AG09309 (cell line): ENCODE measurements at places on chromosomes 16 and 17.

GRCh38 chr17:60600490-60601446 lies 775 bp downstream of the PPM1D start:
- peak; percentile 60 for DNase-seq

GRCh38 chr17:76442341-76443338 lies 10.3 kb downstream of the UBE2O start:
- no peak for DNase-seq

DNA sequence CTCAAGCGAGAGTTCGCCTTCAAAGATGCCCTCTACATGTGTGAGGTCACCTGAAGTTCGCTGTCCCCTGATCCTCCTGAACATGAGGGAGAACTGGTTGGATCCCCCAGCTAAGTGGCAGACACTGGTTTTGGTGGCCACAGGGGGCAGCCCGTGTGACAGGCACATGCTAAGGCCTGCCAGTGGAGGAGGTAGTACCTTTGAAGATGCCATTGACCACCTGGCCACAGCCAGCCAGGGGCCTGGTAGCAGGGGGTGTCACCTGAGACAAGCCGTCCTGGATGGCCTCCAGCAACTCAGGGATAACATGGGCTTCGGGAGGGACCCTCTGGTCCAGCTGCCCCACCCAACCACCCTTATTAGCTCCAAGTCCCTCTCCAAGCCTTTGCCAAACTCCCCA lies 7.3 kb upstream of the ALDH3A1 start:
- no peak for DNase-seq

DNA sequence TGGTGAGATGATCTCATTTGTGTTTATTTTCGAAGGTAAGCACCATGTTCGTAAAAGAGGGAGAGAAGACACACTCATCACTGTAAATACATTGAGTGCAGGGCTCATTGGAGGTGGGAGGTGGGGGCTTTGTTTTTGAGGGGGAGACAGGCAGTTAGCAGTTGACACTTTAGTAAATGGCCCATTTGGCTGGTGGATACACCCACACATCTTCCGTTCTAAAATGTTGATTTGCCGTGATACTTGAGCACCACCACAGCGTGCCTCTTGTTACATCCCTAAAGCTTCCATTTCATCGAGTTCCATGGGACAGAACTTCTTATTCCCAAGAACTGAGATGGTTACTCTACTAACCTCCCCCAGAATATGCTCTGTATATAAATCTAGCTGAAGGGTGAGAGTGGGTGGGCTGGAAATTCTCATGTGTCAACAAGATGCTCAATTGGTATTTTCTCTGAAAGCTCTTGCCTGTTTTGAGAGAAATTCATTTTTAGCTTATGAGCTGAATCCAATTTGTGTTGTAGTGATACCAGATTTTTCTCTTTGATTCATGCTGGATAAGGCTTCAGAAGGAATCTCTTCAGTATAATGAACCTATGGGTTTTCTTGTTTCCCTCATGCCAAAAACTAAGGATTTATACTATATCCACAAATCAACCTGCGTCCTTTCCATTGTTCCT lies 314.3 kb downstream of the RBFOX1 start:
- no peak for DNase-seq

DNA sequence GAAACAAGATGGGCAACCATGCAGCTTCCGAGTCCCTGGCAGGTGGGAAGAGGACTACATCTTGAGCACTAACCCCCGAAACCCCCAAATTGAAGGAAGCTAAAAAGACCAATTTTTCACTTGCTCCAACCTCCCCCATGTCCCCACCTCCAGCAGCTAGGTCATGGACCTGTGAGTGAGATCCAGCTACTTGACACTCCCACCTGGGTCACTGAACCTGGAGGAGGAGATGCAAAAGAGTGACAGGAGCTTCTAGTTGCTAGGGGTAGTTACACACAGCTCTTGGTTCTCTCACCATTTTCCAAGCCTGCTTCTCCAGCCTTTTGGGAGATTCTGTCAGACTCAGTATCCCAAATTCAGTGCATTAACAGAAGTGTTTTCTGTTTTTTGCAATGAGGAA lies 11.2 kb downstream of the PDZD9 start:
- DNase-seq: no peak

- no peak for DNase-seq
Observed at GRCh38 chr17:70013911-70014310, 61.1 kb upstream of the KCNJ16 start.

DNA sequence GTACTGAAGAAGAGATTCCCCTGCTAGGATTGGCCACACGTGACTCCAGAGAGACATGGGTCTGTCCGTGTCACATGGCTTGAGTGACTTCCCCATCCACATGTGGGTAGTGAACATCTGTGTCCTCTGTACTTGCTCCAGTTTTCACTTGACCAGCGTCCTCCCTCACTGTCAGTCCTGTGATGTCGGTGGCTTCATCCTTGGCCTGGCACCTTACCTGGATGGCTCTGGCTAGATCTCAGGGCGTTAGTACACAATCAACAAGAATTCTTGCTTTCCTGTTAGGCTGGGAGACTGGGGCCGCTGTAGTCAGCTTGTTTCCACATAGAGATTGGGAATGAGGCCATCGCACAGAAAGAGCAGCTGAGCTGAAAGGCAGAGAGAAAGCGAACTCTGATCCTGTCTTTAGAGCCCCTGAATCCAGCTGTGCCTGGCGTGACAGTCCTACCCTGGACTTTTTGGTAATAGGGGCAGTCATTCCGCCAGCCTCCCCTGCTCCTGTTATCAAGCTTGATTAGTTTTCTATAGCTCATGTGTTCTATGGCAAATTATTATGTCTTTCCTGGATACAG lies 227.3 kb downstream of the SNX29 start:
- no peak for DNase-seq

GRCh38 chr17:78019976-78020716 lies 61.6 kb downstream of the TNRC6C start:
- DNase-seq: no peak

GRCh38 chr16:66289051-66289680 lies 77.3 kb upstream of the CDH5 start:
- no peak for DNase-seq
